Colonic mucosa (tissue), 4 donors: ENCODE measurements at places on chromosomes 11 and 22. TPM values are rescaled to one million over a fixed set of nuclear protein-coding genes. Genes with fewer than 3 reads are reported as not detected.
A peak's percentile ranks its signal among the peaks of the same experiment; 100 is the strongest.

The PRRG4 gene
- 11.5 TPM for total RNA-seq

The CBLIF gene
- total RNA-seq, result not detected

The APOL1 gene
- total RNA-seq, result 34.6 TPM

The DSCAML1 gene
- 1.2 TPM for total RNA-seq

The KIF18A gene
- total RNA-seq, result 4.1 TPM

DNA sequence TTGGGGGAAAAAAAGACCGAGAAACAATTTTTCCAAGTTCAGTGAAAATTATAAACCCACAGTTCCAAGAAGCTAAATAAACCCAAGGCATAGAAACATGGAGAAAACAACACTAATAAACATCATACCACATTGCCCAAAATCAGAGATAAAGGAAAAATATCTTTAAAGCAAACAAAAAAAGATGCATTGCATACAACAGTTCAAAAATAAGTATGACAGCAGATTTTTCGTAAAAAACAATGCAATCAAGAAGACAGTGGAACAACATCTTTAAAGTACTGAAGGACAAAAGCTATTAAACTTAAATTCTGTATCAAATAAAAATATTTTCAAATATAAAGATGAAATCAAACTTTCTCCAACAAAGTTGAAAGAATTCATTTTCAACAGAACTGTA lies 921.3 kb downstream of the METTL15 start:
- no peak for DNase-seq

GRCh38 chr11:9351321-9351881 lies 33.1 kb upstream of the IPO7 start:
- no peak for DNase-seq

DNA sequence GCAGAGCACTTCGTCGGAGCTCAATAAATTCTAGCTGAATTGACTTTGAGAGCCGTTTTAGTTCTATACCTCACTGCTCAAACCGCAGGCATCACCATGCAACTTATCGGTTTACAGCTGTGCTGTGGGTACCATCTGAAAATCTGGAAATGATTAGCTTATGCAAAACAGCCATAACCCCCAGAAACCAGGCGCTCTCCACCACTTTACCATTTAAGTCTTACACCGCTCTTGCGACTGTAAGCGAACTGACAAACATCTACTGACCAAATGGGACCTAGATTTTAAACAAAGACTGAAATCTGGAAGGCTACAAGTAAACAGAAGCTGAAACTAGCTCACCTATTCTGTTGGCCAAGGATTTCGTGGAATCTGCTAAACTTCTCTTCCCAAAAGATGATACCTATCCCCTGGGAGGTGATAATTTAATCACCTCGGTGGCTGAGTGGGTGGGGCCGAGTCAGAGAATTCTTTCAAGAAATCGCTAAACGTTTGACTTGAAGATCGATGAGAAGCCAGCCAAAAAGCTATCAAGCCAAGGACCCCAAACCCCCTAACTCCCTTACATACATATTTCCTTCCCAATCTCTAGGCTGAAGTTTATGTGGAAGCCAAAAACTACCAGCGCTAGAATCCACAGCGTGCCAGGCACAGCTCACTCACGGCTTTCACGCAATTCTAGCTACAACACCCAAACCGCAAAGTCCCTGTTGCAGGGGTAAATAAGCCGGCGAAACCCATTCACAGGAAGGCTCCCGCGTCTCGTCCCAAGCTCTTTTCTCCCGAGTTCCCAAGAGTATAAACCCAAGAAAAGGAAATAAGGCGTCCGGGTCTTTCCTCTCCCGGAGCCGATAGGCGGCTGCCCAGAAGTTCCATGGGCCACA lies 644 bp downstream of the SPTY2D1 start:
- DNase-seq, result peak; percentile 27

GRCh38 chr11:75468534-75469340 lies 35.7 kb upstream of the KLHL35 start:
- no peak for DNase-seq

GRCh38 chr11:112637076-112637475 lies 324.1 kb upstream of the NCAM1 start:
- no peak for DNase-seq

- no peak for DNase-seq
Measured at GRCh38 chr11:60310407-60310998, 16.6 kb upstream of the MS4A6E start.

- DNase-seq, result peak; percentile 71
Measured at GRCh38 chr22:46052801-46053562, 76.0 kb upstream of the WNT7B start.

DNA sequence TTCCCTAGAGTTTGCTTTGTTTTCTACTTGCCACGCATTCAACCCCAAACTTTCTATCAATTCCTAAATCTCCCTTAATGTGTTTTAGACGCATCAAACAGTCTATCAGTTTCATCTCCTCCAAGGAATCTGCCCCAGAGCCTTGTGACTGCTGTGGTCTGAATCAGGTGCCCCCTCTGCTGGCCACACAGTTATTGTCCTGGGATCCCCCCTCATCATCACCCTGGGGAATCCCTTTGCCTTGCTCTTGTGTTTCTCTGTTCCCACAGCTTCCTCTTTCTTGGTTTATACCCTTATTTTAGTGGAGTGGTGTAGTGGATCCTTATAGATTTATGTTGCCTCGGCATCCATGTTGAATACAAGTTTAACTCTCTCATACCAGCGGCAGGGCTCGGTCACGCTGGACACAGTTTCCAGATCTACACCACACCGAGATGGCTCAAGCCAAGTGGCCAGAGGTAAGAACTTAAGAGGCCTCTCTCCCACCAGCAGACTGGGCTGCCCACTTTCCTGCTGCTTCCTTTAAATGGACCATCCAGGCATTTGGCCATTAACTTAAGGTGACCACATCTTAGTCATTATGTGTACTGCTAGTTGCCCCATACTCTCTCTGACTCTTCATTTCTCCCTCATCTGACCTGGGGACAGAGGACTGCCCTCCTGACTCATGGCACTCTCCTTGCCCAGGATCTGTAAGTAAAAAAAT lies 8.2 kb downstream of the UPB1 start:
- peak; percentile 52 for DNase-seq

GRCh38 chr11:26297189-26297975 lies 34.5 kb upstream of the ANO3 start:
- no peak for DNase-seq
